ENCODE measurements at places on chromosomes 12 and 14.

DNA sequence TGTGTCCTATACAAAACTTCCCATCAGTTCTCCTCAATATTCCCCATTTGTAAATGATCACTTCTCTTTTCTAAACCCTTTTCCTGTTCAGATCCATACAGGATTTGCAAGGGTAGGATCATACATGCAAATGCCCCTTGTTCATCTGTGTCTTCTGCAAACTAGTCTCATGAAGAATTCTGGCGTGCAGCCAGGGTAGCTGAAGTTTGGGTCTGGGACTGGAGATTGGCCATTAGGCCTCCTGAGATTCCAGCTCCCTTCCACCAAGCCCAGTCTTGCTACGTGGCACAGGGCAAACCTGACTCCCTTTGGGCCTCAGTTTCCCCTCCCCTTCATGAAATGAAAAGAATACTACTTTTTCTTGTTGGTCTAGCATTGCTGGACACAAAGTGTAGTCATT is 11.3 kb downstream of the C3AR1 start:
- DNase-seq: no peak

DNA sequence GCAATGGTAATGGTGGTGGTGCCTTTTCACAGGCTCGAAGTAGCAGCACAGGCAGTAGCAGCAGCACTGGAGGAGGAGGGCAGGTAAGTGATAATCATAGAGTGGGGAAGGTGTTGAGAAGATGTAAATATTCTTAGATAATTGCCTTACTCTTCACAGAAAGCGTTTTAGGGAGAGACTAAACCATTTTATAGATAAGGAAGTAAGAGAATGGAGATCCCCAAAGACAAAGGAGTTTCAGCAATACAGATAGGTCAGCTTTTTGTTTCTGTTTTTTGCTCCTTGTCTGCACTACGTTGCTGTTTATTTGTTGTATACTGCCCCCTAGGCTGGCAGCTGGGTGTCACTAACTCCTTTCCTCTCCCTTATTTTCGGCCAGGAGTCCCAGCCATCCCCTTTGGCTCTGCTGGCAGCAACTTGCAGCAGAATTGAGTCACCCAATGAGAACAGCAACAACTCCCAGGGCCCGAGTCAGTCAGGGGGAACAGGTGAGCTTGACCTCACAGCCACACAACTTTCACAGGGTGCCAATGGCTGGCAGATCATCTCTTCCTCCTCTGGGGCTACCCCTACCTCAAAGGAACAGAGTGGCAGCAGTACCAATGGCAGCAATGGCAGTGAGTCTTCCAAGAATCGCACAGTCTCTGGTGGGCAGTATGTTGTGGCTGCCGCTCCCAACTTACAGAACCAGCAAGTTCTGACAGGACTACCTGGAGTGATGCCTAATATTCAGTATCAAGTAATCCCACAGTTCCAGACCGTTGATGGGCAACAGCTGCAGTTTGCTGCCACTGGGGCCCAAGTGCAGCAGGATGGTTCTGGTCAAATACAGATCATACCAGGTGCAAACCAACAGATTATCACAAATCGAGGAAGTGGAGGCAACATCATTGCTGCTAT is 2.0 kb downstream of the SP1 start:
- no peak for DNase-seq

GRCh38 chr12:122862872-122863701 is 27.8 kb downstream of the HIP1R start:
- no peak for DNase-seq

DNA sequence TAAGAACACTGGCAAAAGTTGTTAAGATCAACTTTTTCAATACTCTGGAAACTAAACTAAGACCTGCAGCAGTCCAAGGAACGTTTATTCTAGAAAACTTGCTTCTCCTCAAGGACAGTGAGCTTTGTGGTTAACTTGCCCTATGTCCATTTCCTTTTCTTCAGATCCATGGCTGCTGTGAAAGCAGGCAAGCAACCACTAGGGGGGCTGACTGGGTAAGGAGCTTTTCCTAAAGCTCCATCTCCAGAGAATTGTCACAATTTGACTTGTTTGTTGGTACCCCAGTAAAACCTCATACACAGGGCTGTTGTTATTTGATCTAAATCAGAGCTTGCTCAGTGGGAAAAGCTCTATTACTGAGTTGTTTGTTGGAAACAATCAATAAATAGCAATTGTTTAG is 10.1 kb upstream of the RPL10L start:
- DNase-seq: no peak

DNA sequence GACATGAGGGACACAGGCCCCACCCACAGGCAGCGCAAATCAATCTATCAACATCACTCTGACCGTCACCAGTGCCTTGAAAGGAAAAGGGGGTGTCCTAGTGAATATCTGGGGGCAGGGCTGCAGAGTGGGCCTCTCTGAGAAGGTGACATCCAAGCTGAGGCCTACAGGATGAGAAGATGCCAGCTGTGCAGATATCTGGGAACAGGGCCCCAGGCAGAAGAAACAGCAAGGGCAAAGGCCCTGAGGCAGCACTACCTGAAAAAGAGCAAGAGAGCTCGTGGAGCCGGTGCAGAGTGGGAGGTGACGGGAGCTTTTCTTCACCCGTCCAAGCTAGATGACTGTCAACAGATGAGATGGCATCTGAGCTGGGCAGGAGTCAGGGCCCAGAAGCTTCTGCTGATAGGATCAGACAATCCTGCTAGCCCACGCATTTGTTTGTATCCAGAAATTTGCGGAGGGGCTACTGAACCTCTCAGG is 12.5 kb upstream of the TMEM119 start:
- DNase-seq: no peak

- DNase-seq: peak; percentile 59
Observed at GRCh38 chr14:58072288-58073071, 79.5 kb downstream of the ARMH4 start.

- DNase-seq: no peak
Observed at GRCh38 chr12:59079002-59079401, 158.7 kb upstream of the LRIG3 start.

- DNase-seq: no peak
Observed at GRCh38 chr12:42868291-42868690, 278.7 kb upstream of the PRICKLE1 start.

DNA sequence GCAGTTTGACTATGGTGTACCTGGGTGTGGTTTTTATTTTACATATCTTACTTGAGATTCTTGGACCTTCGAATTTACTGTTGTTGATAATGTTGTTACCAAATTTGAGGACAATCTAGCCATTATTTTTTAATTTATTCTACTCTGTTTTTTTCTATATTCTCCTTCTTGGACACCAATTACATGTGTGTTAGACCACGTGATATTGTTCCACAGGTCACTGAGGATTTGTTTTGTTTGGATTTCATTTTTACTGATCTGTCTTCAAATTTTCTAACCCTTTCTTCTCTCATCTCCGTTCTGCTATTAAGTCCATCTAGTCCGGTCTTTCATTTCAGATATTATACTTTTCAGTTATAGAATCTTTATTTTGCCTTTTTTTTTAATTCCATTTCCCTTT is 204.9 kb upstream of the BCL2L14 start:
- no peak for DNase-seq

Measured in NCI-H748 treated with DMSO at 0.1 percent for 48 hours (cell line).